Keratinocyte (primary cell): ENCODE measurements at places on chromosomes 13 and 19. TPM values are rescaled to one million over a fixed set of nuclear protein-coding genes. Genes with fewer than 3 reads are reported as not detected.
A peak's percentile ranks its signal among the peaks of the same experiment; 100 is the strongest.

DNA sequence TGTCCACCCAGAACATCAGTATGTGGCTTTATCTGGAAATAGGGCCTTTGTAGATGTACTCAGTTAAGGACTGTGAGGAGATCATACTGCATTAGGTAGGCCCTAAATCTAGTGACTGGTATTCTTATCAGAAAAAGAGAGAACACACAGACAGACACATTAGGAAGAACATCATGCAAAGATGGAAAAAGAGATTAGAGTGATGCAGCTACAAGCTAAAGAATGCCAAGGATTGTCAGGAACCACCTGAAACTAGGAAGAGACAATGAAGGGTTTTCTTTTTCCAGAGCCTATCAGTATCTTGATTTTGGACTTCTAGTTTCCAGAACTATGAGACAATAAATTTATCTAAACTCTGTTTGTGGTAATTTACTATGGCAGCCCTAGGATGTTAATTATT lies 15.0 kb upstream of the DZIP1 start:
- H3K36me3 ChIP-seq: no peaks in the 10 kb centered on the region
- H3K27me3 ChIP-seq: no peaks in the 10 kb centered on the region
- no peaks in the 10 kb centered on the region for H3K4me1 ChIP-seq

SULT2B1 gene
- polyA plus RNA-seq: 6.0 to 10.2 TPM (median 8.9 TPM) in 3 replicates

GRCh38 chr13:44972956-44973581 lies 16.2 kb downstream of the NUFIP1 start:
- H3K4me1 ChIP-seq: no peaks in the 10 kb centered on the region
- peaks cover 8% of the 10 kb centered on the region for H3K36me3 ChIP-seq
- H3K27ac ChIP-seq: no peak overlapping the region

- peaks cover 8% of the 10 kb centered on the region for H3K4me1 ChIP-seq
- no peak overlapping the region for H3K27ac ChIP-seq
- no peak for DNase-seq
- H3K4me3 ChIP-seq: no peak overlapping the region
- no peaks in the 10 kb centered on the region for H3K27me3 ChIP-seq
Measured at GRCh38 chr19:48806518-48806817, 4.4 kb downstream of the BCAT2 start.

DNA sequence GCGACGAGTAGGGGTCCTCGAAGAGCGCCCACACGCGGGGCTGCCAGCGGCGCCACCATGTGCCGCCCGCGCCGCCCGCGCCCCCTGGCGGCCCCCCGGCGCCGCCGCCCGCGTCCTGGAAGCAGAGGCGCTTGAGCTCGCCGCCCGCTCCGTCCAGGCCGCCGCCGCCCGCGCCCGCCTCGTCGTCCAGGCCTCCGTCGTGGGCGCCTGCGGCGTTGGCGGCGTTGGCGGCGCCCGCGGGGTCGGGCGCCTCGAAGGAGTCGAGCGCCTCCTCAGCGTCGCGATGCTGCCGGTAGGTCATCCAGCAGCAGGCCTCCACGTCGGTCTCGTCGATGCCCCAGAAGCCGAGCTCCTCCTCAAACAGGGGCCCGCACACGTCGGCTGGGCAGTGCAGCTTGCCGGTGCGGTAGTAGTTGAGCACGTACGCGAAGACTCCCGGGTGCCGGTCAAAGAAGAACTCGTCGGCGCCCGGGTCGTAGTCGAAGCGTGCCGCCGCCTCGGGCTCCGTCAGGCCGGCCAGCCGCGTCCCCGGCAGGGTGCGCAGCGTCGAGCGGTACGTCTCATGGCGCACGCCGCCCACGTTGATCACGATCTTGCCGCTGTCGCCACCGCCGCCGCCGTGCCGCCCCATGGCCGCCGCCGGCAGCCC lies 829 bp downstream of the KCNC3 start:
- H3K36me3 ChIP-seq: no peaks in the 10 kb centered on the region
- DNase-seq: no peak
- no peak overlapping the region for H3K4me3 ChIP-seq
- peaks cover 1% of the 10 kb centered on the region for H3K4me1 ChIP-seq

DNA sequence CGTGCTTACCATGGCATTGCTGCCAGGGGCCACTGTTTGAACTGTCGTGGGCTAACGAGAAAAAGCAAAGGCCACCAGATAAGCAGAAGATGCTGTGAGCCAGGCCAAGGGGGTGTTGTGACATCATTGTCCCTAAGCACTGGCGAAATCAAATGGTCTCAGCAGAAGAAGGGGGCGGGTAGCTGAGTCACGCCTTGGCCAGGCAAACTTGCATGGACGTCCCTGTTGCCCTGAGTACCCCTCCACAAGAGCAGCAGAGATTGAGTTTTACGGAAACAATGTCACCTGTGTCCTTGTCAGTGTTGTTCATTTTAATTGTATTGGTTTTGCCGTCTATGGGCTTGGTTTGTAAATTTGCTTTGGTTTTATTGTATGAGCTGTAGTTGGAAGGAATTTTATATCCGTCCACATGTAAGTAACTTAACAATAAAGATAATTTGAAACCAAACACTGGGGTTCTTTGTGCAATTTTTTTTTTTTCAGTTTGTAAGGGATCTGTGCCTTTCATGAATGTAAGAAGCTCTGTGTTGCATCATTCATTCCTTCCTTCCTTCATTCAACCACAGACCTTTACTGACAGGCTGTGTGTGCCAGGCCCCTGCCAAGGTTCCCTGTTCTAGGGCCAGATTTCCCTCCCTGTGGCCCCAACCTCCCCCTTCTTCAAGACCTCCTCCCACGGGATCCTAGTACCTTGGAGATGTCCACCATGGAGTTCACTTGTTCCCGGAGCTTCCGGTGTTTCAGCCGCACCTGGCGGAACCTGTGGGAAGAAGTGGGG lies 12.3 kb downstream of the KCNN4 start:
- no peak overlapping the region for H3K27ac ChIP-seq
- no peaks in the 10 kb centered on the region for H3K36me3 ChIP-seq
- DNase-seq: no peak
- H3K27me3 ChIP-seq: no peaks in the 10 kb centered on the region
- H3K4me3 ChIP-seq: no peak overlapping the region

F2RL3 gene
- polyA plus RNA-seq: 0.01 TPM in 1 of 3 replicates, not detected in the others

DNA sequence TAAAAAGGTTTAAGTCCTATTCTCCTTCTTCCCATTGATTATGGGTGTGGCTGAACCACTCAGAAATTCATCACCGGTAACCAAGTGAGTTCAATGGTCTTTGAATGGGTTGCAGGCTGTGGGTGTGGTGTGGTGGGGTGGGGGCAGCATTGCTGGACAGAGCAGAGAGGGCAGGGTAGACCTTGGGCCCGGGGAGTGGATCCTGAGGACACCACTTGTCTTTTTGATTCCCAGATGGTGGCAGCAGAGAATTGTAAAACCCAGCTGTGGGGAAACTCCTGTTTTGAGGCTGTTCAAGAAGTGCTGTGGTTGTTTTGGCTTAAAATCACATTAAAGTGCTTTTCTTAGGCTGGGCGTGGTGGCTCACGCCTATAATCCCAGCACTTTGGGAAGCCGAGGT lies 45.8 kb upstream of the RGCC start:
- H3K27ac ChIP-seq: no peak overlapping the region
- no peak overlapping the region for H3K4me3 ChIP-seq
- DNase-seq: no peak
- peaks cover 4% of the 10 kb centered on the region for H3K4me1 ChIP-seq
- no peaks in the 10 kb centered on the region for H3K27me3 ChIP-seq
- H3K36me3 ChIP-seq: no peaks in the 10 kb centered on the region

- no peaks in the 10 kb centered on the region for H3K27me3 ChIP-seq
- H3K36me3 ChIP-seq: no peaks in the 10 kb centered on the region
Measured at GRCh38 chr13:76939215-76939614, 9.1 kb upstream of the ACOD1 start.

DNA sequence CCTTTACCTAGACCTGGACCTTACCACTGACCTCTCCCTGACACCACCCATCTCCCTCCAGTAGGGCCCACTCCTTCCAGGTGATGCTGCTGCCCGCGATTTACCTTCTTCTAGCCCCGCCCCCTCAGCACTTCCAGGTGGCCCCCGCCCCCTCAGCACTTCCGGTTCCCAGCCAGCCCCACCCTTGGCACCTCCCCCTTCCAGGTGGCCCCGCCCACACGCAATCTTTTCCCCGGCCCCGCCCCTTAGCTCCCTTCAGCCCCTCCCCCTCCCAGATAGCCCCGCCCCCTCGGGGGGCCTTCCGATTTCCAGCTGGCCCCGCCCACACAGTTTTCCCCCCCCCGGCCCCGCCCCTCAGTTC lies 586 bp downstream of the LIG1 start:
- no peaks in the 10 kb centered on the region for H3K27me3 ChIP-seq
- DNase-seq: peak; percentile 48
- peak overlapping the region; percentile 92 for H3K4me3 ChIP-seq

DNA sequence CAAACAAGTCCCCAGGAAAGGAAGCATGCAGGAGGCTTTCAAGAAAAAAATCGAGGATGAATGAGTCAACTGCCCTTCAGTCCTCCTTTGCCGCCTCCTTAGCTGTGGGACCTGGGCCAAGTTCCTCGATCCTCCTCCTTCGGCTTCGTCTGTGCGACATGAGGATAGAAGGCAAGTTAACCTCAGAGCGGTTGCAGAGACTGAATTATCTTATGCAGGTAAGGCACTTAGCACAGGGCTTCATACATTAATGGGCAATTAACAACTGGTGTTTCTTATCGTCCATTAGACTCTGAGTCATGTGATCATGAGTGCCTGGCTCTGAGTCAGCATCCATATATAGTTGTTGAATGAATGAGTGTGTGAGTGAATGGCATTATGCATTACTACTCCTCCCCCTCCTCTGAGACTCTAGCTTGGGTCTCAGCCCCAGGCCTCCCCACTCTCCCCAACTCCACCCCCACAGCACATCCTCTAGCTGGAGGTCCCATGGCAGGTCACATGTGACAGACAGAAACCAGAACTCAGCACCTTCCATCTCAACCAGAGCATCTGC lies 1.6 kb upstream of the TTC9B start:
- peaks cover 29% of the 10 kb centered on the region for H3K27me3 ChIP-seq
- DNase-seq: no peak
- H3K4me1 ChIP-seq: peaks cover 15% of the 10 kb centered on the region

NLRP7 gene
- polyA plus RNA-seq: 0.03 TPM in 1 of 3 replicates, not detected in the others

RPS15 gene
- 795 to 1,391 TPM (median 803 TPM) in 3 replicates for polyA plus RNA-seq
